ENCODE measurements at places on chromosomes 5 and 9.

DNA sequence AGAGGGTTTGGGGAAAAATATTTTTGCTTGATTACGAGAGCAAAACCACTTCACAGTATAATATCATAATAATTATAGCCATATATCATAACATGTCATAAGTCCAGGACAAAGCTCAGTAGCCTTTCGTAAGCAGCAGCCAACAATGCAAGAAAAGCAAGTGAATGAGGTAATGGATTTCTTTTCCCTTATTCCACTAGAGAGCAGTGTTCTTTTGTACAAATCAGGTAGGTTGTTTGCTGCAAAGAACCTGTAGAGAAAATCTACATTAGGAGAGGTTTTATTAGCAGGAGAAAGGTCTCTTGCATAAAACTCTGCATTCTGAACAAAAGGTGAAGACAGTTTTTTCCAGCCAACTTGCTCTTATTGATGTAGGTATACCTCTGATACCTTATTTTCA, 1033.4 kb downstream of the TLE4 start:
- DNase-seq, result no peak

GRCh38 chr5:54541823-54542783, 24.5 kb downstream of the SNX18 start:
- no peak for DNase-seq

- no peak for DNase-seq
Observed at GRCh38 chr9:93951655-93952118, 3.5 kb downstream of the BARX1 start.

GRCh38 chr5:24280215-24280614, 364.6 kb downstream of the CDH10 start:
- no peak for DNase-seq
